Breast epithelium (tissue), 4 donors: ENCODE measurements at places on chromosomes 3 and 15.

DNA sequence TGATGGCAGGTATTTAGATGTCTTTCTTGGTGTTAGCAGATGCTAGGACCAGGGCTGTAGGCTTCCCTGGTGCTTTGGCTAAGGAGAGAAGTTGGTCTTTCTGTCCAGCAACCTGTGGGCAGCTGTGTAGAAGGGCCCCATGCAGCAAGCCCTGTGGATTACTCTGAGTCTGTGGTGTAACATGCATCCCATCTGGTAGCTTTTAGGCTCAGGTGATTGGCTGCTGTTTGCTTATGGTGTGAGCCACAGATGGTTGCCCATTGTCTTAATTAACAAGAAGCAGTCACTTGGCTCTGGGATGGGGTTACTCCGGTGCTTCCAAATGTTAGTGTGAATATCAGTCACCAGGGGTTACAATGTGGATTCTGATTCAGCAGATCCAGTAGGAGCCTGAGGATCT is 368.6 kb upstream of the C2CD4B start:
- DNase-seq = no peak

- no peak for DNase-seq
These were observed 24.9 kb upstream of the C3orf80 start for GRCh38 chr3:160200353-160200752.

DNA sequence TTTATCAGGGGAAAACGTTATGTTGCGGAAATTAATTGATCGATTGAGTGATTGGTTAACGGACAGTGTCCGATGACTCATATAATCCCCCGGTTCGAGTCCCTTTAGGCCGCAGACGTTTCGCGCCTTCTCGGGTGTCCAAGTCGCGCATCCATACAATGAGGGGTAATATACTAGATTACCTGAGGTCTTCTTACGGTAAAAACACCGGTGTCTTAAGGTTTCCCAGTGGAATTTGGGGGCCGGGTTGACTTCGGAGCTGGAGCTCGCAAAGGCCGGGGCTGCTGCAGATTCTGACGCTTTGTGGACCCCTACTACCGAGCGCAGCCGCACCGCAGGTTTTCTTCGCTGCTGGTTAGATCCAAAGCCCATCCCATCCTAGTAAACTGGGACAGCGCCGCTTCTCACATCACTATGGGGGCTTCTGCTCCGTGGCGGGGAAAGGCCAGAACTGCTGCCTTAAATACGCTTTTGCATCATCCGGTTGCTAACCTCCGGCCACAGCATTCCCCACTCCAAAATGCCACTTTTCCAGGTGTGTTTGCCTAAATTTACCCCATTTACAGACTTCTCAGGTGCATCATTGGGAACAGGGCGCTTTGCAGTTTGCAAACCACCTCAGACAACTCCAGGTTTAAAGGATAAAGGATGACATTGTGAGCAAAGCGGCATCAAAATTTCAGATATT is 858 bp upstream of the SACM1L start:
- no peak for DNase-seq

DNA sequence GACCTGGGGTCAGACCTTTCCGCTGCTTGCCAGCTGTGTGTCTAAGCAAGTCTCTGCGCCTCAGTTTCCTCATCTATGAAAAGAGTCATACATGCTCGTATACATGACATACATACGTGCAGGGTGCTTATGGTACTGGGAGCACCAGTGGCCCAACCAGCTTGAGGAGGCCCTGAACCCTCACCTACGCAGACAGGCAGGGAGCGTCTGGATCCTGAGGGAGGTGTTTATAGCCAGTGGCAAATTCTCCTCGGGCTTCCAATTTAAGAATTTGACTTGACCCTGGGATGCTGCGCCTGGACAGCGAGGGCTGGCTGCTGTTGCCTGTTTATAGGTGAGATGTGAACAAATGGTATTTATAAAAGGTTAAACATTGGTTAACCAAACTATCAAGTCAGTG is 17.7 kb upstream of the FGD5 start:
- no peak for DNase-seq

GRCh38 chr3:165636684-165637015 is 200.6 kb downstream of the BCHE start:
- DNase-seq = no peak
